Activated gamma-delta T cell treated with Interleukin-2 at 50 U/mL for 16 hours (primary cell): ENCODE measurements at places on chromosomes 3 and 15.

DNA sequence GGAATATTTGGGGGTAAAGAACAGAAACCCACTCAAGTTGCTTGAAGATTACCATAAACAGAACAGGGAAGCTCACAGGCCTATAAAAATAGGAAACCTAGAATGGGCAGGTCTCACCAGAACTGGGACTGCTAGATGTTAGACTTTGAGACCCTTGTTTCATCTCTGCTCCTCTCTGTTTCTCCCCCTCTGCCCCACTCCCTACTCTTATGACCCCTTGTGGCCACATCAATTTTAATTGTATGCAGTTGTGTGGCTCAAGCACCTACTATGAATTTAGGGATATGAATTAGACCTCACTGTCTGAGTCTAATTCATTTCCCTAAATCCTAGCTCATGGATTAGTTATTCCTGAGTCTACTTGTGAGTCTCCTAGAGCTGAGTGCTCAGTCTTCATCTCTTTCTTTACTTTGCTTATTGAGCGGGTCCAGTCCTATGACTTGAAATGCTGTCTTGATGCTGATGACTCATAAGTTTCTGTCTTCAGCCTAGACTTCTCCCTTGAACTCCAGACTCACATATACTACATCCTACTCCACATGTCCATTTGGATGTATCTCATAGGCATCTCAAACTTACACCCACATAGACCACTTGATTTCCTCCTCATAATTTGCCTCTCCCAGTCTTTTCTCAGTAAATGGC is 78.7 kb downstream of the ITPR1 start:
- no peak for DNase-seq

DNA sequence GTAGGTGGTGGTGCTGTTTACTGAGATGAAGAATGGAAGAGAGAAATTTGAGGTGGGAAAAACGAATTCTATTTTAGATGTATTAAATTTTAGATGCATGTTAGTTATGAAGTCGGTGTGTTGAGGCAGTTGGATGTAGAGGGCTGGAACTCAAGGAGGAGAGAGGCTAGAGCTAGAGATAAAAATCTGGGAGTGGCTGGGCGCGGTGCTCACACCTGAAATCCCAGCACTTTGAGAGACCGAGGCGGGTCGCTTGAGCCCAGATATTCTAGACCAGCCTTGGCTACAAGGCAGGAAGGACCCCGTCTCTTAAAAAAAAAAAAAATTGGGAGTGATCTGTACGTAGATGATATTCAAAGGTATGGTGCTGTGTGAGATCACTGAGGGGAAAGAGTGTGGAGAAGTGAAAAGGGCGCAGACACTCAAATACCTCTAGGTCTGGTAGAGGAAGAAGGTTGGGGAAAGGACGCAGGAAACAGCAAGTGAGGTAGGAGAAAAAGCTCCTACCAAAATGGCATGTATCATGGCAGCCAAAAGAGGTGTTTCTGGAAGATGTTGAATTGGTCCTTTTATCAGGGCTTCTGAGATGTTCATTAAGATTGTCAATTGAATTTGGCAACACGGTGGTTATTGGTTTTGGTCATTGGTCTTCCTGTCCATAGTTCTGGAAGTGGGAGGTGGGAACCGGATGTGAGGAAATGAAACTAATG is 1.8 kb downstream of the YEATS2 start:
- DNase-seq: no peak

DNA sequence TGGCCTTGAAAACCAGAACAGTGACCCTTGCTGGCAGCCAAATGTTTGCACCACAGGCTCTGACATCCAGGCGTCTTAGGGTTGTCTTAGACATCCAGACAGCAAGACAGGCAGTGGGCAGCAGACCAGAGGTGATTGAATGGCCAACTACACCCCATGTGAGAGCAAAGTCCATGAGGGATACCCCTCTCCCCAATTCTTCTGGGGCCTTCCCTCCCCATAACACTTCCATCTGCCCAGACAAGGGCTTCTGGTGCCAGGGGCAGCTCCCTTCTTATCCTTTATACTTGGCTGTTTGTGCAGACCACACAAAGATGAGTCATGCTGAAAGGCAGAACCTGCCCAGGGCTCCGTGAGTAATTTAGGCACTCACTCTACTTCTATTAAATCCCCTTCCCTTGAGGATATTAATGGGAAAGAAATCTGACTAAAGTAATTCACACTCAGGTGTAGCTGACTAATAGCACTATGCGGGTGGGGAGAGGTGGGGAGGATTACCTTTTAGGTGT is 257.9 kb downstream of the UACA start:
- no peak for DNase-seq

DNA sequence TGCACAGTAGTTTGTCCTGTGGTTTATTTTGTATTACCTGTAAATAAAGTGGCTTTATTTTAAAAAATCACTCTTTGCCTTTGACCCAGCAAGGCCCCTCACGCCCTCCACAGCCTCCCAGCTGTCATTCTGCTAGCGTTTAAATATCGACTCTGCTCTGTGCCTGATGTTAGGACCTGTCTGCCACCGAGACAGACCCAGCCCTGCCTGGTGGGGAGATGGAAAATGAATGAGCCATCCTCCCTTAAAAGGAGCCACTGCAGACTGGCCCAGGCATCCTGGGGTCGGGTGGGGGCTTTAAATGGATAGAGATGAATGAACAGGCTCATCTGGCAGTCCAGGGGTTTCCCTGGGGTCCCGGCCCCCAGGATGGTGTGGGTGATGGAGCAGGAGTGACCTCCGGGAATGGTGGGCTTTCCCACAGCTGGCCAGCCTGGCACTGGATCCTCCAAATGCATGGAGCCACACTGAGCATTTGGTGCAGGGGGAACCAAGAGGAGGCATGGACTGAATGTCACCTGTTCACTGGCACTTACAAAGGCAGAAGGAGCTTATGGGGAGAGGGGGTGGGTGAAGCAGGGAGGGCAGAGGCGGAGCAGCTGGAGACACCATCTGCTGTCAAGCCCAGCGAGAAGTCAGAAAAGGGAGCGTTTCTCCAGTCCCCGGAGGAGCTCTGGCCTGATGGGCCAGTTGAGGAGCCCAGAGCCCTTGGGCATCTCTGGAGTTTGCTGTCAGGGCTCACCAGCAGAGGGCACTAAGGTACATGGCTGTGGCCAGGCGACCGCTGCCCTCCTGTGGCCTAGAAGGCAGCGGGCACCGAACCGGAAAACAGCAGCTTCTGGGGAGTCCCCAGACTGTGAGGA is 11.9 kb downstream of the GRM2 start:
- DNase-seq: peak; percentile 23

GRCh38 chr15:81330366-81331090 is 6.6 kb upstream of the STARD5 start:
- DNase-seq: no peak

GRCh38 chr3:149751551-149751950 is 738 bp downstream of the COMMD2 start:
- no peak for DNase-seq

- DNase-seq: no peak
These were observed 113.2 kb downstream of the EEFSEC start for GRCh38 chr3:128266453-128266852.

- DNase-seq: no peak
These were observed 80.8 kb downstream of the OPA1 start for GRCh38 chr3:193673845-193674244.

GRCh38 chr3:112751061-112751460 is 95.6 kb downstream of the CD200R1L start:
- DNase-seq: no peak

DNA sequence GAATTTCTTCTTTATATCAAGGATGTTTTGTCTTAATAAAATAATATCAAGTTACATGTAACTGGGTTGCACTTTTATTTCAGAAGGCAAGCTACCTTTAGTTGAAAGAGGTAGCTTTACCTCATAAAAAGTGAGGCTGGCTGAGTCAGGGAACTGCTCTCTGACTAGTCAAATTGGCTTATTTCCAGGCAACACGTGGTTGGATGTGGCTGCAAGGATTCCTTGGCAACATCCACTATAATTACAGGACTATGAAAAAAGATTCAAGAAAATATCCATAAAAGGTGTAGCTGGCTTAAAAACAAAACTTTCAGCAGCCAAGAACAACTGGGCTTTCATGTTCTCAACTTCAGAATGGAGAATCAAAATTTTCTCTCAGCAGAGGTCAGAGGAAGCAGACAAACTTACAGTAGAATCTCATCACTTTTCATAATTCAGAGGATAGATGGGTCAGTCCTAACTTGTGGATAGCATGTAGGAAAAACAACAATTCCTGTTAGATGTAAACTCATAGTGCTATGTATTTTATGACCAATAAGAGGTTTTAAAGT is 779.1 kb downstream of the MECOM start:
- no peak for DNase-seq

- no peak for DNase-seq
These were observed 868 bp downstream of the BTBD1 start for GRCh38 chr15:83066034-83066733.

- DNase-seq: no peak
These were observed at the start of gene LRRFIP2 for GRCh38 chr3:37174532-37175126. TSS of gene LRRFIP2 (minus strand) at chr3:37174582. CDS start at chr3:37148983, 25,599 bp downstream.

GRCh38 chr15:63365273-63365680 is 16.4 kb downstream of the CA12 start:
- no peak for DNase-seq

GRCh38 chr3:68306571-68306970 is 625.8 kb downstream of the TAFA4 start:
- DNase-seq: no peak

GRCh38 chr3:171811295-171811912 is 1.1 kb upstream of the PLD1 start:
- no peak for DNase-seq

DNA sequence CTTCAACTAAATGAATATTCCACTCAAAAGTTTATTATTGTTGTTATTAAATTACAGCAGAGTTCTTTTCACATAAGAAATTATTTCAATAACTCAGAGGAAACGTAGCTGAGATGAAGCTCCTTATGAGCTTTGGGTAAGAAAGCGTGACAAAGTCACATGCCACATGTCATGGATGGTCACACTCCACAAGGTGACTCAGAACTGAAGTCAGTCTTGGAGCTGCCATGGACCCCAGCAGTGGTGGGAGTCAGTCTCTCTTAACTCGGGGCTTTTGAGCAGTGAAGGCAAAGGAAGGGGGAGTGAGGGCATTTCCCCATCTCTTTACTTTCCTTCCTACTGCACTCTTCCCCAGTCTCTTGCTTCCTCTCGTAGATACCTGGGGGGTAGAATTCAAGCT is 87.5 kb upstream of the FAM3D start:
- no peak for DNase-seq

DNA sequence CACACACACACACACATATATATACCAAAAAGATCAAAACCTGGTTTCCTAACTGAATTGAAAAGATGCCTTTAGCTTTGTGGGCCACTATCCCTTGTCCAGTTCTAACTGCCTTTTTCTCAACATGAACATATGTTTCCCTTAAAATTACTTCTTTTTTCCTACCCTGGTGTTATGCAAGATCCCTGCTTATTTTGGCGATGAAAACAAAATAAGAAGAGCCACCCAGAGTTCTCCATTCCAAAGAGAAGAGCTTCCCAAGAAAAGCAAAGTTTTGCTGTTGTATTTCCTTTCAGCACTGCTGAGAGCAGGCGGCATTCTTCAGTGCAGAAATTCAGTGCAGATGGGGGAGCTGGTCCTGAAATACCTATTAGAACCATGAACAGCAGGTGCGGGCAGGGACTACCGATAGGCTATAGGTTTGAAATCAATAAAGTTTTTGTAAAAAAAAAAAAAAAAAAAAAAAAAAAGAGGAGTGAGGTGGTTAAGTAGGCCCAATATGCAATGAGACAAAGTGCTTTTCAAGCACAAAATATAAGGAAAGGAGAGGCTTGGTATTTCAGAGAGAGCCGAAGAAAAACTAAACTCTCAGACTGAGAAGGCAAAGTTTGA is 238.0 kb downstream of the FOXP1 start:
- DNase-seq: no peak

DNA sequence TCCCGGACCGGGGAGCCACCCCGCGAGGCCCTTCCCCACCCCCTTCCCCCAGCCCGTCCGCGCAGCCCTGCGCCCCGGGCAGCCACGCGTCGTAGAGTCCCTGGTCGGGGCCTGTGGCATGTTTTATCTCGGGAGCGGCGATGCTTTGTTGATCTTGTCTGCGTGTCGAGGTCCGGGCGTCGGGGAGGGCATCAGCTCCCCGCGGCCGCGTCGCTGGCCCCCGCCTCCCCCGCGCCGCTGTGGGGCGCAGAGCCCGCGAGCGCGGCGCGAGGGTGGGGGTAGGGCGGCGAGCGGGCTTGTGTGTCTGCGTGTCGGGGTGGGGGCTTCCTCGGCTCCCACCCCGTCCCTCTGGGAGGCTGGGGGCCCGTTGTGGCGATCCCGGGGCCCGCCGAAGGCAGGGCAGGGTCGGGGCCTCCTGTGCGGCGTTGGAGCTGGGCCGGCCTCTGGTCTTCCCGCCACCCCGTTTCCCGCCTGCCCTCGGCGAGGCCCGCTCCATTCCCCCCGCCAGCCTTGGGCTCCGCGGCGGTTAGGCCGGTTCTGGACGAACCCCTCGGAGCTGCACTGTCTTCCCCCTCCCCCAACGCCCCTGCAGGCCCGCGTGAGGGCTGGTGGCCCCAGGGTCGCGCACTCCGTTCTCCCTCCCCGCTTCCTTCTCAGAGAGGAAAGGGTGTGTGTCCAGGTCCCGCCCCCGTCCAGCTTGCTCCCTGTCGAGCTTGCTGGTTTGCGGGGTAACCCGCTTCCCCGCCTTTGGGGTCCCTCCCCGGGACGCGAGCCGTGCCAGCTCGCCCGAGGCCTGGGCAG is 695 bp downstream of the GMPS start:
- DNase-seq: peak; percentile 37

DNA sequence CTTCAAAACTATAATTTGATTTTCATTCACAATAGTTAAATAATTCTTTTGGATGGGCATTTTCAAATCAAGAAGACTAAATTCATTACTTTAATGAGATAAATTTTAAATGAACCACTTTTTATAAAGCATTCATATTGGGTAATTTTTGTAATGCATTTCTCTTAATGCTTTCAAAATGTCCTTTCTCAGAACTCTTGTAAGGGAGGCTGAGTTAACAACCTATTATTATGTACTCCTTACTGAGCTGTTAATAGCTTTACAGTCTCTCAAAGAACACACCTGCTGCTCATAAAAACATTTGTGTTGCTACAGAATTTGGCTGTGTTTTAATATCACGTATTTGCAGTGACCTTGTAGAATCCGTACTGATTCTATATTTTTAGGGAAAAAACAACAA is 334.0 kb upstream of the ARL6 start:
- no peak for DNase-seq

DNA sequence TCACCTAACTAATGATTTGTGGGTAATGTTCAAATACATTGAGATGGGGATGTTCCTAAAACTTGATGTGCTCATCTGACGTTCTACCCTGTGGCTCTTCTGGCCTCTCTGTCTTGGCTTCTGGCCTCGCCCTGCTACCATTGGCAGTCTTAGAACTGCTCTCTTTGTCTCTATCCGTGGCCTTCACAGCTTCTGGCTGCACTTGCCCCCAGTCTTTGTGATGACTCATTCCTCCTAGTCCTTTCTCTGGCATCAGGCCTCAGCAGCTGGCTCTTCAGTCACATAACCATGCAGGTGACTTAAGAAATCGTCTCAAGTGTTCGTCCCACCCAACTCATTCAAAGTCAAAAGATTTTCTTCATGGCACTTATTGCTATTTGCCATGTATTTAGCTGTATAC is 188.1 kb downstream of the BBX start:
- DNase-seq: no peak

GRCh38 chr3:138818185-138818860 is 16.4 kb downstream of the PIK3CB start:
- no peak for DNase-seq

- DNase-seq: no peak
These were observed 611 bp upstream of the FANCI start for GRCh38 chr15:89243046-89243690.
